NCI-H510A treated with DMSO at 0.1 percent for 48 hours (cell line): ENCODE measurements at places on chromosomes 12 and 14.
A peak's percentile ranks its signal among the peaks of the same experiment; 100 is the strongest.

DNA sequence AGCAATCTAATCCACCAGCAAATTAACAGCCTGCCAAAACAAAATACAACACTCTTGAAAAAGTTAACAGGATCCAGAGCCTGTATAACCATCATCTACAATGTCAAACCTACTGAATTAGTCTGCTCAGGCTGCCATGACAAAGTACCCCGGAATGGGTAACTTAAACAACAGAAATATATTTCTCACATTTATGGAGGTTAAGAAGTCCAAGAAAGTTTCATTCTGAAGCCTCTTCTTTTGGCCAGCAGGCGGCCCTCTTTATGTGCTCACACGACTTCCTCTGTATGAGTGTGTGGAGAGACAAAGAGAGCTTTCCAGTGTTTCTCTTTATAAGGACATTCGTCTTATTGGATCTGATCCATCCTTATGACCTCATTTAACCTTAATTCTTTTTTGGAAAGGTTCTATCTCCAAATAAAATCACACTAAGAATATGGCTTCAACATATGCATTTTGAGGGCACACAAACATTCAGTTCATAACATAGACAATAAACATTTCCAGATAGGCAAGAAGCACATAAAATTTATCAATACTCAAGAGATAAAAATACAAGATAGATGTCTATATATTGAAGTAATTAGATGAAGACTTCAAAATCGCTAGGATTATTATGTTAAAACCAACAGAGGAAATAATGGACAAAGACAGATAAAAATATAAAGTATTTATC, 5.9 kb upstream of the RERG start:
- DNase-seq: no peak

- DNase-seq: no peak
Observed at GRCh38 chr12:118742431-118742830, 238.9 kb upstream of the SRRM4 start.

DNA sequence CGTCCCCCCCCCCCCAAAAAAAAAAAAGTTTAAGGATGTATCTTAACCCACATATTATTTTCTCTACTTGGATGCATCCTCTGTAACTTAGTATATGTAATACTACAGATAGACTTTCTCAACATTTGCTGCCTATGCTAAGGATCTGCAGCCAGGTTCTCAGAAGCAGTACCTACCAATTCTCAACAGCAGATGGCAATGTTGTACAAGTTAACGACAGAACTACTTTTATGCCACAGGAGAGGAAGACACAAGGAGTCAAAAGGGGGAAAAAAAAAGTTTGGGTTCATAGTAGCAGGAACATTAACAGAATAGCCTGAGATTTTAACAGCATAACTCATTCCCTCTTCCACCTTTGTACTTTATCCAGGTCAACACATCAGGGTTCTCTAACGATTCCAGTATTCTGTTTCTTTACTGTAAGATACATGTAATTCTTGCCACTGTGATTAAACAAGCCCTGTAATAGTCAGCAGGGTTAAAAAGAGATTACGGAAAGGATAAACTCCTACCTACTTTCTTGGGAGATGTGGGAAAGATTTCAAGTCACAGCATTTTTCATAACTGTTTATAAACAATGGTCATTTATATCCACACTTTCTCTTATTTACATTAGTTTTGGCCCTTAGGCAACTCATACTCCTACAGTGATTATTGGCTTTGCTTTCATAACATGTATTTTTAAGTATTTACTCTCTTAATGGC, 5.7 kb upstream of the NEK9 start:
- DNase-seq: peak; percentile 75

DNA sequence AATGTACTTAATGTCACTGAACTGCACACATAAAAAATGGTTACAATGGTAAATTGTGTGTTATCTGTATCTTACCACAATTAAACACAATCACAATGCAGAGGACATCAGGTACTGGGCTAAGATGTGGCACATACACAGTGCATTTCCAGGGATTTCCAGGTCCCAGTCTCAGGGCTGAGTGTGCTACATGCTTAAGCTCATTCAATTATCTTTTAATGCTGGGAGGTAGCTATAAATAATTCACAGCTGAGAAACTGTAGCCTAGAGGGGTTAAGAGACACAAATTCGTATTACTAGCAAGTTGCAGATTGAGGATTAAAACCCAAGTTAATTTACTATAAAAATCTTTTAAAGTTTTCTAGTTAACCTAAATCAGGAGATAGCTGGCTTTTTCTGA, 67.1 kb downstream of the CRACR2A start:
- no peak for DNase-seq

GRCh38 chr14:56745097-56745496, 65.2 kb downstream of the OTX2 start:
- no peak for DNase-seq

DNA sequence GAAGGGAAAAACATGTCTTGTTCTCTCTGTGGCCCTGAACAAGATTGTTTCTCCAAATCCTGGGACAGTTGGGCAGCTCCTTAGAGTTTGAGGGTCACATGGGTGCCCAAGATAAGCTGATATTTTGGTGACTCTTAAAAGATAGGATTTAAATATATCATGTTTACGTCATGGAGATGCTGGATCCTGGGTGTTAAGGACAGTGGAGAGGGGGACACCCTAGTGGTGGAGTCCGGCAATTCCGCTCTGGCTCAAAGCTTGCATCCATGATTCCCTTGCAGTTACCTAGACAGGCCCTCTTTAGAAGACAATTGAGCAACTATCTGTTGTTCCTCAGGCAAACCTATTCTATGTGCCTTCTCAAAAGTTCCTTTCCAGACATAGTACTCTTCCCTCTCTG, 101.8 kb downstream of the CMKLR1 start:
- DNase-seq: no peak

DNA sequence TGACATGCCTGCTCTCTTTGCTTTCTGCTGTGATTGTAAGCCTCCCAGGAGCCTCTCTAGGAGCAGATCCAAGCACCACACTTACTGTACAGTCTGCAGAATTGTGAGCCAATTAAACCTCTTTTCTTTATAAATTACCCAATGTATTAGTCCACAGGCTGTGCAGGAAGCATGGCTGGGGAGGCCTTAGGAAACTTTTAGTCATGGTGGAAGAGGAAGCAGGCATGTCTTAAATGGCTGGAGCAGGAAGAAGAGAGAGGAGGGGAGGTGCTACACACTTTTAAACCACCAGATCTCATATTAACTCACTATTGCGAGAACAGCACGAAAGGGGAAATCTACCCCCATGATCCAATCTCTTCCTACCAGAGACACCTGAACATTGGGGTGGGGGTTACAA, 108.9 kb downstream of the DERA start:
- no peak for DNase-seq

DNA sequence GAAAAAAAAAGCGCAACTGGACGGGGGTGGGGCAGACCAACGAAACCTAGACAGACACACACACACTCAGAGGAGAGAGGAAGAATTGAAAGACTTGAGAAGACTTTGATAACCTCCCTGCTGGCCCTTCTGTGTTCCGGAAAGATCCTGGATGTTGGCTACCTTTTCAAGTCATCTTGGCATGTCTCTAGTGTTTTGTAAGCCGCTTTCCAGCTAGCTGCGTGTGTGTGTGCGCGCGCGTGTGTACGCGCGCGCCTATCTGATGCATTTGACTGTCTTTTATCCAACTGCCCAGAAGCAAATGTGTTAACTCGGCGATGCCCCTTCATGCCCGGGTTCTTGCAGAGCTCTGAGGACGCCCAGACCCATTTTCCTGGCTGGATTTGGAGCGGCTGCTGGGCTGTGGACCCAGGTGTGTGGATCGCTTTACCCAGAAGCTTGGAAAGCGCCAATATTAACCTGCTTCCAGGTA, 664 bp downstream of the LRFN5 start:
- DNase-seq: no peak

GRCh38 chr12:112929715-112930114, 8.6 kb upstream of the OAS3 start:
- DNase-seq: no peak

- no peak for DNase-seq
Observed at GRCh38 chr12:128609861-128610260, 213.9 kb downstream of the SLC15A4 start.

DNA sequence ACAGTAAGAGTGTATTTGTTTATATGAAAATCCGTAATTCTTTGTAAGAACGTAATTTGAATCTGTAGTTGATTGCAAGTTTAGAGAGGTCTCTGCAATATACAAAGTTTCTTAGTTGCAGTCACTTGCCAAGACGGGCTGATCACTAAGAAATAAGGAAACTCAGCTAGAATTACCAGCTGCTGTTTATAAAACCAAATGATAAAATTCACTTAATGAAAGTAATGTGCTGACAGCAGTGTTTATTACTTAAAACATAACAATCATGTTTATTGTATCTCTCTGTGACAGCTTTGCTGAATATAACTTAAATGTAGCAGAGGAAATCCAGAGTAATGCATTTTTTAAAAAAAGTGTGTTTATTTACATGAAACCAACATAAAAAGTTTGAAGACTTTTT, 31.2 kb downstream of the SRGAP1 start:
- no peak for DNase-seq

- DNase-seq: no peak
Observed at GRCh38 chr12:104177663-104178501, 37.7 kb upstream of the TXNRD1 start.

- no peak for DNase-seq
Observed at GRCh38 chr12:74488134-74488533, 49.5 kb upstream of the ATXN7L3B start.

GRCh38 chr14:94395888-94396574, 7.6 kb upstream of the SERPINA1 start:
- DNase-seq: peak; percentile 18

DNA sequence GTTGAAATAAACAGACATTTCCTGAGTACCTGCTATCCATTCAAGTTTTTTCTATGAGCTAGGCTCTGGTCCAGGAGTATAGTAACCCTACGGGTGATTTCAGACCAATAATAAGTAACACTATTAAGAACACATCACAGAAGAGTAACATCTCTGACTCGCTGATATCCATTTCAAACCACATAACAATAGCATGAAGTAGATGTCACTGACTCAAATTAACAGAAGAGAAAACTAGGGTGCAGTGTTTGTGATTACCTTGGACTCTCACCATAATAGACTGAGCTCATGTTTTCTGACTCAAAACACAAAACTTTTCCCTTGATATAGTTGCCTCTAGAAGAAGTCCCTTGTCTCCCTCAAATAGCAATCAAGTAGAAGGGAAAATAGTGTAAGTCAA, 423.0 kb downstream of the DIO2 start:
- DNase-seq: no peak

- no peak for DNase-seq
Observed at GRCh38 chr14:100365741-100366140, 42.6 kb downstream of the SLC25A47 start.

- no peak for DNase-seq
Observed at GRCh38 chr14:31990926-31991572, 86.1 kb upstream of the ARHGAP5 start.

- DNase-seq: no peak
Observed at GRCh38 chr14:50056435-50056834, 59.9 kb downstream of the VCPKMT start.

DNA sequence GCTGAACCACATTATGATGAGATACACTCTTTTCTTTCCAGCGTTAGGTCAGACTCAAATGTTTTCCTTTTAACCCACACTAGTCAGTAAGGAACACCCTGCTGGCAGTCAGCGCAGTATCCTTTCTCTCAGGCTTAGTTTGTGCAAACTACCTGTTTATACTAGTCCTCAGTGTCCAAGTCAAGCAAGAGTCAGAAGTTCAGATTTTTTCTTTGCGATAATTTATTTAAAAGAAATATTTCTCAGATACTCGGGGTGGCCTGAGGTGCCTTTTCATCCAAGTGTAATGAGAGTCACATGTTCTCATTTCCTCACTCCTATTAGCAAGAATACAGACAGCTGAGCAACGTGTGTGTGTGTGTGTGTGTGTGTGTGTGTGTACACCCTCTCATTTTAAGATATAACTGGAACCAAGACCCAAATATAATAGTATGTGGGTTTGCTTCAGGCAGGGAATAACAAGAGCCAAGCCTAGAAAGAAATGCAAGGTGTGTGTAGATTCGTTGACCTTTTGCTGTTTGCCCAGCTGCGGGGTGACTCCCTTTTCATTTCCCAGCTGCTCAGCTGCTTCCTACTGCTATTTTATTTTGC, 182.7 kb downstream of the KICS2 start:
- peak; percentile 97 for DNase-seq

DNA sequence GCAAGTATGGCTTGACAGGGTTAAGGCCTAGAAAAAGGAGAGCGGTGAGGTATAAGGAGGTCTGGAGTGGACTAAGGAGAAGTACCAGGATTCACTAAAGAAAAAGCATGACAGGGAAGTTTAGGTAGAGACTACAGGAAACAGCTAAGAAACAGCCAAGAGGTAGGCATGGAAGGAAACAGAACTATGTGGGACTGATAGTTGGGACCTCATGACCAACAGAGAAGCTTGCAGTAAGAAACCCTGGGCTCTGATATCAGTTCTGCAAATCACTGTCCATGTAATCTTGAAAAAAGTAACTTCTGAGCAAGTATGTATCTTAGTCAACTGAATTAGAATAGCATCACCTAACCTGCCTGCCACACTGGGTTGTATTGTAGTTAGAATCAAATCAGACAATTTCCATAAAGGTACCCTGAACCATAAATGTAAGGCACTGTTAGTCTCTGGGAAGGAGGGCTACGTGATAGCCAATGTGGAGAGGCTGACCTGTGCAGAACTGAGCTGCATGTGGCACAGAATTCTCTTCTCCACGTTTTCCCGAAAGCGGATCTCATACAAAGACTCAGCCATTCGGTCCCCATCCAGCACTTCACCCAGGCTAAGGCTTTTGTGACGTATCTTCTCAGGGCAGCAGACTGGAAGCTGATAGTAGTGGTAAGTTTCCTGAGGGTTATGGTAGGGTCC, 912 bp downstream of the TM9SF1 start:
- DNase-seq: no peak

GRCh38 chr12:102302553-102302952, 104.9 kb upstream of the PMCH start:
- DNase-seq: no peak

- no peak for DNase-seq
Observed at GRCh38 chr14:24151404-24152080, 4.2 kb downstream of the RNF31 start.

DNA sequence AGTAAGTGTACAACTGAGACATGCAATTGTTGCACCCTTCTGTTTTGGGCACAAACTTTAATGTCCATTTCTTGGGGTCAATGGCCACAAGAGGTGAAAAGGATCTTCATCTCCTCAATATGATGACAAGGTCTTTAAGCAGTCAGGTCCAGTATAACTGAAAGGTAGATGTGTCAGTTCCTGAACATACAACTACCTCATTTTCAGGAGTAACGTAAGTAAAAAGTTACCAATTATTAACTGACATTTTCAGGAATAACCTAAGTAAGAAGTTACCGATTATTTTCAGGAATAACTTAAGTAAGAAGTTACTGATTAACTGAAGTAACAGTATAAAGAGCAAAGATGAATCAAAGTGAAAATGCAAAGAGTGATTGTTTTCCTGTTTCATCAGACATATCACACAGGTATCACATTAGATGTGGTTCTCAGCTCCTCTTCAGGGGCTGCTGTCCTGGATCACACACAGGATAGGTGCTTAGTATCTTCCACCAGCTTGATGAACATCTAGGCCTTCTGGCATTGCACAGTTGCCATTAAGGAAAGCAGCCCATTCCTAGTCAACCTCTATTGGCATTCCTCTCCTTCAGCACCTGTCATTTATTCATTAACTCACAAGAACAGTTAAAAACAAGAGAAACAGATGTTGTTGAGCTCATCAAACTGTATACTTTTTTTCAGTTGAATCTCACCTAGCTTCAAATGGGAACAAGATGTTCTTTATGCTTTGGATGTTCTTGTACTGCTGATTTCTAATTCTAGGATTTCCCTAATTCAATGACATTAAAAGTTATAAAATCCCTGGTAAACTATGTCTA, 200.0 kb downstream of the FOXG1 start:
- no peak for DNase-seq
